Suppressor macrophage treated with lipopolysaccharide for 1 hour (primary cell): ENCODE measurements at places on chromosomes 7 and 10.
A peak's percentile ranks its signal among the peaks of the same experiment; 100 is the strongest.

DNA sequence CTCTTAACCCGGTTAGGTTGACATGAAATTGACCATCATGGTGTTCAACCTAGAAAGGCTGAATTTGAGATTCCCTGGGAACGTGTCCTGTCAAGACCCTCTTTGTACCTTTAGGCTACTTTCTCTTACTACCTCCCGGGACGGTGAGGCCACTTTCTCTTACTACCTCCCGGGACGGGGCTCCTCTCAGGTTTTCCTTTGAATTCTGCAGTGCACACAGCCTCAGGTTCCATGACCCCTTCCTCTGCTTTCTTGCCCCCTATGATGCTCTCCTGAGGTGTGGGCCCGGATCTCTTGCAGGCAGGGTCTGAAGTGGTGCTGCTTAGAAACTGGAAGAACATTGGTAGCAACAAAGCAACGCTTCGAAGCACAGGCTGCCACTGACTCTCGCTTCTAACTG is 155.3 kb downstream of the CAMK1D start:
- DNase-seq: no peak

DNA sequence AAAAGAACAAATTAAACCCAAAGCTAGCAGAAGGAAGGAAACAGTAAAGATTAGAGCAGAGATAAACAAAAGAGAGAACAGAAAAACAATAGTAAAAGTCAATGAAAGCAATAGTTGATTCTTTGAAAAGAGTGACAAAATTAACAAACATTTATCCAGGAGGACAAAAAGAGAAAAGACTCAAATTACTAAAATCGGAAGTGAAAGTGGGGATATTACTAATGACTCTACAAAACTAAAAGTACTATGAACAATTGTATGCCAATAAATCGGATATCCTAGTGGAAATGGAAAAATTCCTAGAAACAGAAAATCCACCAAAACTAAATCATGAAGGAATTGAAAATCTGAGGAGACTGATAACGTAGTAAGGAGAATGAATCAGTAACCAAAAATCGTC is 96.3 kb downstream of the SNX13 start:
- no peak for DNase-seq

DNA sequence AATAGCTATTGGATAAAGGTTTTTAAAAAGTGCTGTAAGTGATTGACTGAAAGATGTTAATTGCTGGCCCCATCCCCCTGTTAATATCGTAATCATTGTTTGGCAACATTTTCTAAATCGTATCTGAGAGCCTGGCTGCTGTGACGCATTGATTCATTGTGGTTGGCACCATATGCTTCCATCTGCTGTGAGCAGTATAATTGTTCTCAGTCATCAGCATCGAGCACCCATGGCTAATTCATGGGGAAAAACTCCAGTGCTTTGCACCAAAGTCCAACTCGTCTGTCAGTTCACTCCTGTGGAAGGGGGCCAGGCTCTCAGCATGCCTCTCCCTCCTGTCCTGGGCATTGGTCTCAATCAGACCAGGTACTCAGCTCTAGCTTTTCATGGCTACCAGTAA is 205.2 kb downstream of the STK31 start:
- DNase-seq: no peak

DNA sequence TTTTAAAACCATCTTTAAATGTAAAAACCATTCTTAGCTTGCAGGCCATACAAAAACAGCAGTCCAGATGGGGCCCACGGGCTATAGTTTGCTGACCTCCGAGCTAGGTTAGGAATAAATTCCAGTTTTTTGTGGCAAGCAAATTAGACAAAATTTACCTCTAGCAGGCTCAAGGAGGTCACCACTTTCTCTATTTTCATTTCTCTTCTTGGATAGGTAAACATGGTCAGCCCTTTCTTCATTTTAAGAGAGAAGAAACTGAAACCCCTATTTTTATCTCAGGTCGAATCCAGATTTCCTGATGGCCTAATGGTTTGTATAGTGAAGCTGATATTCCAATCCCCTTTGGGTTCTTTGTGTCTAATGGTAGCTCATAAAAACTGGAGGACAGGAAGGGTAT is 10.7 kb downstream of the IKZF5 start:
- no peak for DNase-seq

- DNase-seq: no peak
These were observed 36.2 kb upstream of the EFCAB10 start for GRCh38 chr7:105617280-105618015.

DNA sequence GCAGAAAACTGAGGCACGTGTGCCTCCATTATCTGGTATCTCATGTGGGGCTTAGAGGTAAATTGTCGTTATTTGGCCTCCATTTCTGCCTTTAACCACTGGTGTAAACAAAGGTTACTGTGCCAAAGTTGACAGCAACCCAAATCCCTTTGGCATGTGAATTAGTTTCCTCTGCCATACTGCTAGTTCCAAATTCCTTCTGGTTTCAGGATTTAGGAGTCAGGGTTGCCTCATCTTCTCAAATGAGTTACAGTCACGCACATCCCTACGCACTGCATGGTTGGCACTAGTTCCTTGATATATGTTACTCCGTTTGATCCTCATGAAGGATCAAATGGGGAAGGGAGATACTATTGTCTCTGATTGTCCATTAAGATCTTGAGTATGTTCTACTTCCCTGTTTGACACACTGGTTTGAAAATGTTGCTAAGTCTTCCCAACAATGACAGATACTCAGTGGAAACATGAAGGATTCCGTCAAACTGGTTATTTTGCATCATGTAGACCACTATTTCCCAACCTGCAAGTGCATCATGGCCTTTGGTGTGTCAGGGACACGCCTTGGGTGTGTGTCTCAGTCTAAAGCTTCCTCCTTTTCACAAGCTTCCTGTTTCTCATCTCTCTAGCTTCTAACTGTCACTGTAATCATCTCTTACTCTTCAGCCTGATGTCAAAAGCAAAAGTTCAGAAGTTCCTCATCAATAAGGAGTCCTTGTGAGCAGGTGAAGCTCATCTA is at the start of gene LIPN:
LIPN (plus strand) TSS at position 655 of the 736 bp plus-strand sequence. CDS start 1,386 bp downstream, outside the sequence.
- DNase-seq: peak; percentile 85

DNA sequence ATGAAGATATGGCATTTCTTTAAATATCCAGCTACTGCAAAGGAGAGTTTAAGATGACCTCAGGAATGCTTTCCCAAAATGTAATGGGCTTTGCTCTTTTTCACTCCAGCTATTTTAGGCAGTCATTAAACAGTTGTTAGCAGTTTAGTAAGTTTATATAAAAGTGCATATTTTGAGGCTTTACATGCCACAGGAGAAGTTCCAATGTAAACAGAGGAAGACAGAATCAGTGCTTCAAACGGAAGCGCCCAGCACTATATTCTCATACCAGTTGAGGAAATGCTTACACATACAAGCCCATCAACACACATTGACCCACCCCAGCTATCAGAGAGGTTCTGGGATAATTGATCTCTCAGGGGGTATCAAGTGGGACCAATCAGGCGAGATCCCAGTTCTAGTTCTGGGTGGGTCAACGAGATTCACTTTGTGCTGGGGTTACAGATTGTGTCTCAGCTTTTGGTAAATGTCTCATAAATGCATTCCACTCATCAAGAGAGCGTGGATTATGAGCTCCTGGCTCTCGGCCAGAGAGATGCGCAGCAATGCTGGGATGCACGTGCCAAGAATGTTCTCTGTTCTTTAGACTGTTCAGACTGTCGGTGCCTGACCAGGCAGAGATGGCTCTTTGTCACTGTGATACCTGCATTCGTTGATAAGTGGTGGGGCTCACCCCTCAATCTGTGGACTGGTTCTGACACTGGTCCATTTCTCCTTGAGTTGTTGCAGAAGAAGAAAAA is 55.0 kb downstream of the CACNB2 start:
- no peak for DNase-seq

- no peak for DNase-seq
These were observed 237.3 kb downstream of the DGKI start for GRCh38 chr7:137609500-137609899.

DNA sequence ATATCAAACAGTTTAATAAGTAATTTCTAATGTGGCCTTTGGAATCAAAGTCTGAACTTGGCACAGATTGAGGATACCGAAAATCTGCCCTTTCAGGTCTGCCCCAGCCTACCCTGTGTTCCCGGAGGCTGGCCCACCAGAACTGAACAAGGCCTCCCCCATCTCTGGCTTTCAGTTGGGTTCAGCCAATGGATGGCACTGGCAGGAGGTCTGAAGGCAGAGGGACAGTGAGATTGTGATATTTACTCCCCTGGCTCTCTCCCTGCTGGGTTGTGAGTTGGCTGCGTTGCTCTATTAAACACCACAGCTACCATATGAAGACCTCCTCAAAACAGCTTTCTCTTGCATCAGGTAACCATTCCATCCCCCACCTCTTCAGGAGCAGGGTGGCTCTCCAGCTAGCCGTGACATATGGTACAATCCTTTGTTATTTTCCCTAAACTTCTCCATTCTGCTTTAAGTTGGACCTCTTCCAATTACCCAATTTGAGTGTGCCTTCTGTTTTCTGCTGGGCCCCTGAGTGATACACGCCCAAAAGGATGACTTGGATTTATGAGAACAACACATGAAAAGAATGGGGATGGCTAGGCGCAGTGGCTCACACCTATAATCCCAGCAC is 28.1 kb downstream of the DNMBP start:
- peak; percentile 35 for DNase-seq

DNA sequence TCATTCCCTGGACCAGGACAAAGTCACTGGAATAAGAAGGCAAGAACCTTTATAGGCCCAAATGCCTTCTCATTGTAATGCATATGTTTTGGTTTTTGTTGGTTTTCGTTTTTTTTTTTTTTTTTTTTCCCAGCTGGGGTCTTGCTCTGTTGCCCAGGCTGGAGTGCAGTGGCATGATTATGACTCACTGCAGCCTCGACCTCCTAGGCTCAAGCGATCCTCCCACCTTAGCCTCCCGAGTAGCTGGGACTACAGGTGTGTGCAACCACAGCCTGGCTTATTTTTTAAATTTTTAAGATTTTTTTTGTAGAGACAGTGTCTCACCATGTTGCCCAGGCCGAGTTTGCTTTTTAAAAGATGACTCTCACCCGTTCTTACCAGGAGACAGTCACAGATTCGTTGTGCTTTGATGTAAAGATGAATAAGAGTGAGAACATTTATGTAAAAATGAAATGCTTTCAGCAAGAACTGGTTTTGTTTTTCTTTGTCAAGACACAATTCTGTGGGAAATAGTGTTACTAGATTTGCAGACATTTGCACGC is 7.6 kb downstream of the IQCE start:
- DNase-seq: no peak

DNA sequence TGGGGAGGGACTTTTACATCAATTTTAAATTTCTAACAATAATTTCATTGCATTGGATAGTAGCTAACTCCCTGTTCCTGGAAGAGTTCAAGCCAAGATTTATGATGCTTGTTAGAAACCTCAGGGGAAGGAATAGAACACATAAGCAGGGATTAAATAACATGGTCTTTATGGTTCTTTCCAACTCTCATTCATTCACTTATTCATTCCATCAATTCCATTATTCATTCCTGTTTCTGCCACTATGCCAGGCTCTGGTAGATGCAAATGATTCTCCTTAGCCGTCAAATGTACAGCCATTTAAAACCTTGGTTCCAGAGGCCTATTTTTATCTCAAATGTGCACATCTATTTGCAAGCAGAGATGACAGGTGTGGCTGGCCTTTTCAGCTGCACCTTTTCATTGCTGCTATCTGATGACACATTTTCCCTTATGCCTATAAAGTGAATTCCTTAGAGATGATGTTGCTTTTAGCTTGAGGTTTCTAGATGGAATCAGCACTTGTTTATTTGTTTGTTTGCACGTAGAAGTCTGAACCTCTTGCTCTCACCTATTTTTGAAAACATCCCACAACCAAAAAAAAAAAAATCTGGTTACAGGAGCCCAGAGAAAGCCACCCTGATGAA is 205.7 kb upstream of the IGFBP3 start:
- DNase-seq: no peak
